ENCODE measurements at places on chromosomes 7 and 10.

DNA sequence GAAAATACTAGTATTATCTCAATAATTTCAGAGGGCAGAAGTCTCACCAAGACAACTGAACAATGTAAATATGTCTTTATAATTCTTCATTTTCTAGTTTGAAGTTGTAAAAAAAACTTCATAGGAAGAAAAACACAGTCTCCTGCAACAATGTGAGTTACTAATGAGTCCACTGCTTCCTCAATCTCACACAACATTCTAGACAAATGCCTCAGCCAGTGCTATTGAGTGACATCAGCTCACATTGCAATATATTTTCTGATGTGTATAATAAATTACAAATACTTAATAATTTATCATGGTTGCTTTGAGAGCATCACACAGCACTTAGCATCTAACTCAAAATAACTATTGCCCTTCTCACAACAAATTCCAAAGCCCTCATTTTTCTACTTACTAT, 321.2 kb downstream of the GRM8 start:
- DNase-seq: no peak

DNA sequence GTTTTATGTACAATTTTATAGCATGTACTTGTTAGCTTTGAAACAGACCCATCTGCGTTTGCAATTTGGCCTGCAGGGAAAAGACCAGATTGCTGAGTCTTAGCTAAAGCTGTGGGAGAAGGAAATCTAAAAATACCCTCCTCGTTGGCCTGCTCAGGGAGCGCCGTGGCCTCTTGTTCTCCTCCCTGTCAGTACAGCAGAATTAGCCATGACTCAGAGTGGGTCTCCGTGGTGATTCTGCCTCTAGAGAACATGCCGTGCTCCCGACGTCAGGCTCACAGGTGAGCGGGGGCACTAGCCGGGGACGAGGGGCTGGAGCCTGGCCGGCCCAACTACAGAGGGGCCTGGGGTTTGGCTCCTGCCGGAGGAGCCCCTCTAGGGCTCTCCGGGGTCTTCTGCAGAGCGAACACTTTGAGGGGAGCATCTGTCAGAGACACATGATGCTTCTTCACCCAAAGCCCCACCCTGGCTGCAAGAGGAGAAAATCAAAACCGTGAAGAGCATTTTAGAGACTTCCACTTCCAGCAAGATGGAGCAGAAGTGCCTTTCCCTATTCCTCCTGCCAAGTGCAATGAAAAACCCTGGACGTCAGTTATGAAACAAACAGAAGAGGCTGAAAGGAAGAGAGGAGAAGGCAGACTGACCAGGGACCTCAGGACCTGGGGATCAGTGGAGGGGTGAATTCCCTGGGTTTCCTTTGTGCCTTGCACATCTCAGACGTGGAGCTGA, 98.9 kb downstream of the LHPP start:
- peak; percentile 24 for DNase-seq

DNA sequence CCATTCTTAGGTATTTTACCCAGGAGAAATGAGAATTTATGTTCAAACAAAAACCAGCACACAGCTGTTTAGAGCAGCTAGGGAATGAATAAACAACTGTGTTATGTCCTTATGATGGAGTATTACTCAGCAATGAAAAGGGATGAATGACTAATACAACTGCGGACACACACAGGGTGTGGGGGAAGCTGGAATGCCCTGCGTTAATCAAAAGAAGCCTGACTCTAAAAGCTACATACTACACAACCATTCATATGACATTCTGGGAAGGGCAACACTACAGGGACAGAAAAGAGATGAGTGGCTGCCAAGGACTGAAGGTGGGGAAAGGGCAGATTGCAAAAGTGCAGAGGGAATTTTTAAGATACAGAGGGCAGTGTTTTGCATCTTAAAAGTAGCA, 64.0 kb downstream of the DLG5 start:
- DNase-seq: no peak

GRCh38 chr7:152756116-152756515, 3.4 kb upstream of the ACTR3B start:
- DNase-seq: no peak

DNA sequence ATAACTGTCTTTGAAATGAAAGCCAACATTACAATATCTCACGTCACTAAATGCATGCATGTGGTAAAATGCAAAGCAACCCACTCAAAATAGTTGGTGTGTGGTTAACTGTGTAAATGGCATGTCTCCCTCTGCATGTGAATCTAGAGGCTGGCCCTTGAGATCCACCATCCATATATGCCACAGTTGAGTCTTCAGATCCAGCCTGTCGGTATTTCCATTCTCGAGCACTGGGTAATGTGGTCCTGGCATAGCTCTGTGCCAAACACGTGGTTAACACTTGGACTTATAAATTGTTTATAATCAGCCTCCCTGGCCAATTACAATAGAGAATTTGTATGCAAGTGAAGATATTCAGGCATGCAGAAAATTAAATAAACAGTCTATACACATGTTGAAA, 90.3 kb downstream of the LYZL1 start:
- no peak for DNase-seq
